ENCODE measurements at places on chromosomes 12 and 14. TPM values are rescaled to one million over a fixed set of nuclear protein-coding genes. Genes with fewer than 3 reads are reported as not detected.

DNA sequence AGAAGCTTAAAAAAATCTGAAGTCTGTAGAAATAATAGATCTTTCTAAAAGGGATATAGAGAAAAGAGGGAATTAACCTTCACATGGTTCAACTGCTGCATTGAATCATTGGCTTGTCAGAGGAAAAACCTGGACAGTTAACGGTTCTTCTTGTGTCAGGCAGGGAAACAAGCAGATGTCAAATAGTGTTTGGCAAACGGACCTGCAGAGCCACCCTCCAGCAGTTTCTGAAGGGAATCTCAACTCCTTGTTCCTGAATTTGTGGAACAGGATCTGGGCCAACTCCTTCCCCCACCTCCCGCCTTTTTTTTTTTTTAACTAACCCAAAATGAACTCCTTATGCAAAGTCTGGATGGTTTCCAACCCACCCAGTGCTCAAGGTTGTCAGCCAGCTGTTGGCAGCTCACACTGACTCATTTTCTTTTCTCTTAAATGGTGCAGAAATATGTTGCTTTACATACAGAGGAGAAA, 187.3 kb downstream of the CAND1 start:
- no peak overlapping the region for H3K4me3 ChIP-seq
- H3K4me1 ChIP-seq, result peaks cover 25% of the 10 kb centered on the region
- peak; percentile 51 for DNase-seq
- no peak overlapping the region for H3K27ac ChIP-seq

- peak; percentile 51 for DNase-seq
- H3K4me1 ChIP-seq, result no peaks in the 10 kb centered on the region
- no peak overlapping the region for H3K4me3 ChIP-seq
- no peaks in the 10 kb centered on the region for H3K27me3 ChIP-seq
- H3K27ac ChIP-seq, result no peak overlapping the region
These were observed 16.7 kb downstream of the KMT2D start for GRCh38 chr12:49043856-49044258.

DNA sequence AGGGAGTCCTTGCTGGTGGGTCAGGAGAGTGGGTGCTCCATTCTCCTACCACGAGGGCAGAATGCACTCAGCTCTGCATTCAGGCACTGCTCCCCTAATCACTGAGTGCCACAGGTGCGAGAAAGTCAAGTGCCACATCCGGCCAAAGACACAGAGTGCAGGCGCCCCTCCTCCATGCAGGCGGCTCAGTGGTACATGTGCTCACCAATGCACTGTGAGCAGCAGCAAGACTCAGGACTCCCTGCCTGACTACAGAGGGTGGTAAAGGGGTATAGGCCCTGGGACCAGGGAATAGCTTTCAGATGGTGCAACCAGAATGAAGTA, 32.9 kb downstream of the ZFYVE21 start:
- H3K4me3 ChIP-seq, result no peak overlapping the region
- H3K36me3 ChIP-seq, result peaks cover 78% of the 10 kb centered on the region
- no peak overlapping the region for H3K27ac ChIP-seq
- H3K4me1 ChIP-seq, result no peaks in the 10 kb centered on the region
- no peak for DNase-seq
- no peaks in the 10 kb centered on the region for H3K27me3 ChIP-seq

GRCh38 chr14:77120771-77121743, 20.5 kb downstream of the ZDHHC22 start:
- peaks cover 18% of the 10 kb centered on the region for H3K27me3 ChIP-seq
- DNase-seq, result no peak
- peak overlapping the region; percentile 68 for H3K27ac ChIP-seq
- peaks cover 49% of the 10 kb centered on the region for H3K4me1 ChIP-seq

The ADAM20 gene
- 0.50 TPM for total RNA-seq

The TCL1A gene
- not detected for total RNA-seq

DNA sequence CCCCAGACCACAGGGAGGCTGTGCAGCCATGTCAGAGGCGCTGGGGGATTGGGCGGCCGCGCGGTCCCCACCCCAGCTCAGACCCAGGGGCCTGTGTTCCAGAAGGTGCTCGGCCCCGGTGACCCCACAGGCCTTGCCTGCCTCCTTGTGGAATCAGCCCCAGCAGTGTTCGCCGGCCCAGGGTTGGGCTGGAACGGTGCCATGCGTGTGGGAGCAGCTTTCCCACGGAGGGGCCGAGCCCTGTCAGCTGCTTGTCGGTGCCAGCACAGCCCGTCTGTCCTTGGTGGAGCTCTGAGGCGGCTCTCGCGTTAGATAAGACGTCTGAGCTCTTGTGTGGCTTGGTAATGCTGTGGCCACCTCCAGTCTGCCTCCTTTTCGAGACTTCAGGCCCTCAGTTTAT, 8.5 kb downstream of the ZFYVE21 start:
- peak; percentile 82 for DNase-seq
- H3K4me1 ChIP-seq, result peaks cover 36% of the 10 kb centered on the region
- H3K27ac ChIP-seq, result peak overlapping the region; percentile 61
- no peaks in the 10 kb centered on the region for H3K27me3 ChIP-seq
- H3K36me3 ChIP-seq, result peaks cover 16% of the 10 kb centered on the region
- H3K4me3 ChIP-seq, result no peak overlapping the region

DNA sequence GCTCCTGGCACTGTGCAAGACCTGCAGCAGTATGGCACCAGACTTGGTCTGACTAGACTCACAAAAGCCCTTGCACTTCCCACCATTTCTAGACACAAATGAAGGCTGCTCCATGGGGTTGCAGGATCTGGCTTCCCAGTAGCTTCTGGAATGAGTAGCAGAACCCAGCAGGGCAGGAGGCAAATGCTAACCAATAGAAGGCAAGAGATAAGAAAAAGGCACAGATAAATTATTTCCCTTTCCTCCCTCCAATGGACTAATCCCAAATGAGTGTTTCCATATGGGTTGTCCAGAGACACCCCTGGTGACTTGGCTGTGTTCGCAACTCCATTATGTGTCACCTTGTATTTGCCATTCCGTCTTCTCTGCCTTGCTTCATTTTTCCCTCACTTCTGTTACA, 49.7 kb downstream of the KIF21A start:
- no peak for DNase-seq
- no peaks in the 10 kb centered on the region for H3K27me3 ChIP-seq
- peak overlapping the region; percentile 38 for H3K27ac ChIP-seq

- no peaks in the 10 kb centered on the region for H3K36me3 ChIP-seq
- DNase-seq, result no peak
- no peak overlapping the region for H3K27ac ChIP-seq
- H3K27me3 ChIP-seq, result no peaks in the 10 kb centered on the region
These were observed 60.6 kb downstream of the DHRS2 start for GRCh38 chr14:23696701-23697239.

The KLRF1 gene
- 0.56 TPM for total RNA-seq
